Activated CD8-positive, alpha-beta T cell treated with anti-CD3 and anti-CD28 coated beads for 36 hours (primary cell): ENCODE measurements at places on chromosomes 4 and X. TPM values are rescaled to one million over a fixed set of nuclear protein-coding genes. Genes with fewer than 3 reads are reported as not detected.

DNA sequence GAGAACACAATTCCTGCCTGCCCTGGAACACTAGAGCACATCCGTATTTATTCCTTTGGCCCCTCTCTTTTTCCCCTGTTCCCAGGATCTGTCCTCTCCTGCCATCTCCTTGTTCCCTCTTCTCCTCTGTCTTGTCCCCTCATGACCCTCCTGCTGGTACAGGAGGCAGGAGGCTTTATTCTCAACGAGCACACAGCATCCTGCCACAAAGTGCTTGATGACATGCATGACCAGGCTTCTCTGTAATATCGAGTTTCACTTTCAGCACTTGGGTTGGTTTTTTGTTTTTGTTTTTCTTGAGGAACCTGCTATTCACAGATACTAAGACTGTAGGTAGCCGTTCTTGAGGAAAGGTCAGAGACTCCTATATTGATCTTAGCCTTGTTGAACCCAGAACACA is 35.3 kb downstream of the NALF2 start:
- H3K36me3 ChIP-seq, result no peaks in the 10 kb centered on the region
- H3K27me3 ChIP-seq, result peaks cover 16% of the 10 kb centered on the region

DNA sequence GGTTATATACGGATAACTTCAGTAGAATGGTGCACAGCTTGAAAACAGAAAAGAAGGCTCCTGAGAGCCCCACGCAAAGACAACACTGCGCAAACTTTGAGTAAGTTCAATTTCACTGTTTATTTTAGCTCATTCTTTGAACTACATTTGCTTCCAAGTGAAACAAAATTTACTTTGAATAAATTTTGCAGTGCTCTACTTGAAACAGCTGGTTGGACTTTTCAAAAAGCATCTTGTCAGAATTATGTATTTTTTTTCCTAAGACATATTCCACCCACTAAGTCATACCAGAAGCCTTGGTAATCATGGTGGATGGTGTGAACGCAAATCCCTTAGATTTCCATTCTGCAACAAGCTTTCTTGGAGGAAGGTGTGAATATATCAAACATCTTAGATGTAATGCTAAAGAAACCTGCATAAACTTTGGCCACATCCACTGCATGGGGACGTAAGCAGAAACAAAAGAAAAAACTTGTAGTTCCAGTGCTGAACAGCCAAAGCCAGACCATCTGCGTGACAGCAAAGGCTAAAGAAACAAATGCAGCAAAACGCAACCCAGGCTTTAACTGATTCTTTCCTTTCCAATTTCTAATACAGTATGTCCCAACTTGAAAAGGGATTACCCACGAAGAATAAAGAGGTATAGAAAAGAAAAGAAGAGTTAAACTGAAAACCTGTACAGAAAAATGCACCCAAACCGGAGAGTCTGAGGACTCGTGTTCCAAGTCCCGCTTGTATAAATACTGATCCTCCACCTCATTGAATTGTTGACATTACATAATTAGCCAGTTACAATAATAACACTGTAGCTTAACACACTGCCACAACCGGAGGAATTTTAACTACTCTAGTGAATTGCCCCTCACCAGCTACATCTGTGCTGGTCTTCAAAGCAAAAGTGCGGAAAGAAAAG is 90.9 kb downstream of the SH3RF1 start:
- no peak overlapping the region for H3K4me3 ChIP-seq
- no peaks in the 10 kb centered on the region for H3K4me1 ChIP-seq
- peaks cover 4% of the 10 kb centered on the region for H3K27me3 ChIP-seq
- DNase-seq, result no peak
- no peaks in the 10 kb centered on the region for H3K36me3 ChIP-seq

GRCh38 chr4:5052726-5053425 is 1.6 kb downstream of the STK32B start:
- DNase-seq, result no peak
- peaks cover 13% of the 10 kb centered on the region for H3K4me1 ChIP-seq
- H3K27me3 ChIP-seq, result peaks cover 33% of the 10 kb centered on the region

DNA sequence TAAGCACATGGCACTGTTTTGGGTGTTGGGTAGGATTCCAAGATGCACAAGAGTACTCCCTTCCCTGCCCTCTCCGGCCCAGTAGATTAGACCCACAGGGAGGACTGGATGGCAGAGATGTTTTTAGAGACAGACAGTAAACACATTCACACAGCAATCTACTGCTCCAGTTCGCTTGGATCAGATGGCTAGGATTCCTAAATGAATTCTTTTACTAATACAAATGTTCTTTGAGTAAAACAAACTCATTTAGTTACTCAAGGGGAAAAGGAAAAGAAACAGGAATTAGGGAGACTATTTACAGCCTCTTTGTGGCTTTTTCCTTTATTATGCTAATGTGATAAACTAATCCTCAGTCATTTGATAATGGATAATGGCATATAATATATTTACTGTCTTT is 5.9 kb downstream of the SNX25 start:
- H3K4me3 ChIP-seq, result no peak overlapping the region
- no peak for DNase-seq
- no peaks in the 10 kb centered on the region for H3K27me3 ChIP-seq
- H3K27ac ChIP-seq, result no peak overlapping the region
- H3K4me1 ChIP-seq, result peaks cover 38% of the 10 kb centered on the region

DNA sequence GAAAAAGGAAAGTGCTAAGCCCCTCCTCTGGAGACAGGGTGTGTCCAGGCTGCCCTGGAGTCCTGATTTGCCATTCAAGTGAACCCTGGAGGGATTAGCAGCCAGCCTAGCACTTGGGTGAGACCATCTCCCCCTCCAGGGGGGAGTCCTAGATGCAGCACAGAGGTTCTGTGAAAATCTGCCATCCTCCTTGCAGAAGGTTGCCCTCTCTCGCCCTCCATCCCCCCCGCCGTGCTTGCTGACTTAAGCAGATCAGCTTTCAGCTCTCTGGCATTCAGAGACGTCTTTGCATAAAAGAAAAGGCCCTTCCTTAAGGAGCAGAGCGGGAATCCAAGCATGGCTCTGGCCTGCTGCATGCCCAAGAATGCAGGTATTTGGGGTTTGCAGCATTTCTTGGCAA is 102.1 kb upstream of the SCML1 start:
- H3K27me3 ChIP-seq, result peaks cover 1% of the 10 kb centered on the region
- no peak for DNase-seq
- no peak overlapping the region for H3K4me3 ChIP-seq
- H3K4me1 ChIP-seq, result peaks cover 5% of the 10 kb centered on the region
- H3K27ac ChIP-seq, result no peak overlapping the region
- H3K36me3 ChIP-seq, result no peaks in the 10 kb centered on the region

DNA sequence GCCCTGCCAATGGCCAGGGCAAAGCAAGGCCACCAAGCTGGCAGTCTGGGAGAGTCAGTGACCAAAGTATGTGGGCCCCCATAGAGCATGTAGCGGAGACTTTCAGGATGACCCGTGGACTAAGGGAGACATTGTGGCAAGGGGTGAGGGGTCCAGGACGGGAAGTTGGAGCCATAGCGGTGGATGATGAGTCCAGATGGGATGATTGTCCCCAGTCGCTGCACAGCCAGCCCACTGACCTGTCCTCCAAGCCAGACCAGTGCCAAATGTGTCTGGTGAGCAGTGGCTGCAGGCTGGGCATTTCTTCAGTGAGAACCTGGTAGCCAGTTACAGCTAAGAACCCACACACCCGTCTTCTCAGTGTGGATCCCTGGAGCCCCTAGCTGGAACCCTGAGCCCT is 34.3 kb downstream of the ZNF185 start:
- no peak overlapping the region for H3K27ac ChIP-seq
- H3K36me3 ChIP-seq, result no peaks in the 10 kb centered on the region
- H3K4me3 ChIP-seq, result no peak overlapping the region
- no peak for DNase-seq

The PCYT1B gene
- total RNA-seq, result 0.36 TPM

GRCh38 chr4:31655328-31655727 is 935.2 kb downstream of the PCDH7 start:
- H3K27ac ChIP-seq, result no peak overlapping the region
- no peak overlapping the region for H3K4me3 ChIP-seq
- no peaks in the 10 kb centered on the region for H3K4me1 ChIP-seq
- DNase-seq, result no peak
- no peaks in the 10 kb centered on the region for H3K27me3 ChIP-seq
- no peaks in the 10 kb centered on the region for H3K36me3 ChIP-seq

GRCh38 chrX:77446908-77447652 is at the start of gene FGF16:
TSS of gene FGF16 (plus strand) at chrX:77447389. CDS start at chrX:77447675, 286 bp downstream.
- peak within 1 kb of the TSS; percentile 64 for H3K4me3 ChIP-seq
- peak; percentile 27 for DNase-seq
- H3K27ac ChIP-seq, result no peak within 1 kb of the TSS

The XG gene
- not detected for total RNA-seq

The GAB3 gene
- 3.9 TPM for total RNA-seq

- no peak overlapping the region for H3K4me3 ChIP-seq
- H3K27me3 ChIP-seq, result no peaks in the 10 kb centered on the region
- H3K4me1 ChIP-seq, result no peaks in the 10 kb centered on the region
Measured at GRCh38 chrX:22148565-22148964, 116.4 kb downstream of the PHEX start.

DNA sequence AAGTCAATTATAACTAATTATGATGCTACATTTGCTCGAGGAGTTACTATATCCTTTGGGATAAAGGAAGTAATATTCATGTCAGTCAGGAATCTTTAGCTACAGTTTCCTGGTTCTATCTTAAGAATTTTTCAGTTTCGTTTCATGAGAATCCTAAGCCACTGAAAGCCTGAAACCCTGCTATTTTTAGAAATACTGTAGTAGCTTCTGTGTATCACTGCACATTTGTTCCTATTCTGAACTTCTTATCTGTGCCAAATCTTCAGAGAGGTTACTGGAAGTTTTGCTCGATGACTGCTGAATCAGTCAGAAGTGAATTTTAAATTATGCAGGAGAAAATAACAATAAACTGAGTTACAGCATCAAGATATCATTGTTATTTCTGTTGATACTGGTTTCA is 249.2 kb downstream of the TENM3 start:
- H3K36me3 ChIP-seq, result no peaks in the 10 kb centered on the region
- no peak overlapping the region for H3K27ac ChIP-seq
- peaks cover 6% of the 10 kb centered on the region for H3K27me3 ChIP-seq
- no peak overlapping the region for H3K4me3 ChIP-seq
- peaks cover 7% of the 10 kb centered on the region for H3K4me1 ChIP-seq
- DNase-seq, result no peak

GRCh38 chr4:159352609-159353008 is 249.7 kb downstream of the RAPGEF2 start:
- no peaks in the 10 kb centered on the region for H3K4me1 ChIP-seq
- DNase-seq, result no peak
- no peaks in the 10 kb centered on the region for H3K27me3 ChIP-seq
- peaks cover 37% of the 10 kb centered on the region for H3K36me3 ChIP-seq

The MAGEA2B gene
- total RNA-seq, result not detected

The OTUD6A gene
- not detected for total RNA-seq

DNA sequence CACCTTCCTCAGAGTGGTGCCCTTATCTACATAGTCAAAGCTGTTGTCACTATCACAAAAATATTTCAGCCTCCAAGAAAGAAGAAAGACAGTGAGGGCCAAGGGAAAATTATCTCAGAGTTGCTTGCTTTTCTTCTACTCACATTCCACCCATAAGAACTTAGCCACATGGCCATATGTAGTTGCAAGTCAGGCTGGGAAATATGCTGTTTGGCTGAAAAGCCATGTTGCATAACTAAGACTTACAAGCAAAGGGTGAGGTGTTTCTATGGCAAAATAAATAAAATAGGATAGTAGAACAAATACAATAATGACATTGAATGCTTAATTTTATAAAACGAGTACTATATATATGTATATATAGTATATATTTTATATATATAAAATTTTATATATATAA is 365.9 kb upstream of the PABPC4L start:
- no peak overlapping the region for H3K4me3 ChIP-seq
- H3K27ac ChIP-seq, result no peak overlapping the region
- H3K36me3 ChIP-seq, result no peaks in the 10 kb centered on the region
- no peaks in the 10 kb centered on the region for H3K4me1 ChIP-seq
- DNase-seq, result no peak
- H3K27me3 ChIP-seq, result no peaks in the 10 kb centered on the region

The GYPB gene
- not detected for total RNA-seq

- no peak overlapping the region for H3K27ac ChIP-seq
- no peaks in the 10 kb centered on the region for H3K27me3 ChIP-seq
- peaks cover 17% of the 10 kb centered on the region for H3K4me1 ChIP-seq
- DNase-seq, result no peak
- H3K36me3 ChIP-seq, result peaks cover 6% of the 10 kb centered on the region
Measured at GRCh38 chrX:70129816-70130215, 3.4 kb upstream of the IGBP1 start.

- H3K4me3 ChIP-seq, result no peak overlapping the region
- H3K4me1 ChIP-seq, result no peaks in the 10 kb centered on the region
- H3K27me3 ChIP-seq, result peaks cover 10% of the 10 kb centered on the region
- no peaks in the 10 kb centered on the region for H3K36me3 ChIP-seq
Measured at GRCh38 chr4:185728893-185729292, 83.1 kb downstream of the SORBS2 start.

DNA sequence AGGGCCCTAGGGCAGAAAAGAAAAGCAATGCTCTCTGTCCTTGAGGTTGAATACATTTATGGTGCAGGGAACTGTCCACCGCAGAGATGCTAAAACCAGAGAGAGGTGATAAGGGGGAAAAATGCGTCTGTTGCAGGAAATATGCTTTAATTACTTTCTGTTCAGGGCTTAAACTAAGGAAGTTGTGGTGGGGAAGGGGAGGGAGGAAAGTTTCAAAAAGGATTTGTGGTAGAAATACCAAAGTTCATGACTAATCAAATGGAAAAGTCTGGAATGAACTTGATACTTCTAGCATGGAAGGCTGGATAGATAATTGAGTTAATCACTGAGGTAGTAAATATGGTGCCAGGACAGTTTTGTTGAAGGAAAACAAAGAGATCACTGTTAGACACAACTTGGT is 99.0 kb downstream of the ASB9 start:
- peaks cover 8% of the 10 kb centered on the region for H3K4me1 ChIP-seq
- no peak overlapping the region for H3K4me3 ChIP-seq
- no peak overlapping the region for H3K27ac ChIP-seq
- no peaks in the 10 kb centered on the region for H3K27me3 ChIP-seq

DNA sequence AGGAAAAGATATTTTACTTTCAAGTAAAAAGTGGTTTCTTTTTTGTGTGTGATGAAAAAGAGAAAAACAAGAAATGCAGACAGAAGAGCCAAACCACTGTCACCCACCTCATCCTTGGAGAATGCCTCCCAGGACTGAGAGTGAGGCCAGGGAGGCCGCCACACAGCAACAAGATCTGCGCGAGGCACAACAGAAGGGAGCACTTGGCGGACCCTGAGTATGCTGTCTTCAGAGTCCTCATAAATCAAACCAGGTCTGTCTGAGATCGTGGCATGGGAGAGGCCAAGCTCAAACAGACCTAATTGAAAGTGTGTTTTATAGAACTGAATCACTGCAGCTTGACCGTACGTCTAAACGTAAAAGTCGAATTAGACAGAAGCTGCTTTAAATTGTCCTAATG is 134.3 kb upstream of the VCX2 start:
- H3K4me1 ChIP-seq, result no peaks in the 10 kb centered on the region
- no peak overlapping the region for H3K27ac ChIP-seq
- no peaks in the 10 kb centered on the region for H3K36me3 ChIP-seq
